Peyer's patch (tissue), 4 donors: ENCODE measurements at places on chromosomes 16 and 17. TPM values are rescaled to one million over a fixed set of nuclear protein-coding genes. Genes with fewer than 3 reads are reported as not detected.

KRT33A gene
- total RNA-seq: not detected

GCGR gene
- 1.1 TPM for total RNA-seq

RAP1GAP2 gene
- 60.2 TPM for total RNA-seq

DNA sequence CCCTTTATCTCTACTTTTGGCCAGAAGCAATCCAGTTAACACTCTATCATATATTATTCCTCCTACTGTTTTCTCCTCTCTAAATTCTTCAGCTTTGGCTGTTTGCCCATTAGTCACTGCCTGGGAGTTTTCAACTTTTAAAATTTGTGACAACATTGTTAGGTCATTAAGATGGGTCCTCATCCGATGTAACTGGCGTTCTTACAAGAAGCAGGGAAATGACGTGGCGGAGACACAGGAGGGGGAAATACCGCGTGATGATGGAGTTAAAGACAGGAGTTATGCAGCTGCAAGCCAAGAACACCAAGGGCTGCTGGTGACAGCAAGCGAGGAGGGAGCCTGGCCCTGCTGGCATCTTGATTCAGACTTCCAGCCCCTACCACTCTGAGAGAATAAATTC lies 34.8 kb upstream of the CPHXL start:
- peak overlapping the region; percentile 48 for H3K27ac ChIP-seq
- no peak for DNase-seq
- H3K4me1 ChIP-seq: no peaks in the 10 kb centered on the region
- no peak overlapping the region for H3K4me3 ChIP-seq

GRCh38 chr16:30562021-30562420 lies 3.8 kb upstream of the ZNF764 start:
- H3K4me3 ChIP-seq: peak overlapping the region; percentile 48
- peak; percentile 73 for DNase-seq
- H3K27ac ChIP-seq: peak overlapping the region; percentile 68
- H3K27me3 ChIP-seq: no peaks in the 10 kb centered on the region
- no peaks in the 10 kb centered on the region for H3K36me3 ChIP-seq

DNA sequence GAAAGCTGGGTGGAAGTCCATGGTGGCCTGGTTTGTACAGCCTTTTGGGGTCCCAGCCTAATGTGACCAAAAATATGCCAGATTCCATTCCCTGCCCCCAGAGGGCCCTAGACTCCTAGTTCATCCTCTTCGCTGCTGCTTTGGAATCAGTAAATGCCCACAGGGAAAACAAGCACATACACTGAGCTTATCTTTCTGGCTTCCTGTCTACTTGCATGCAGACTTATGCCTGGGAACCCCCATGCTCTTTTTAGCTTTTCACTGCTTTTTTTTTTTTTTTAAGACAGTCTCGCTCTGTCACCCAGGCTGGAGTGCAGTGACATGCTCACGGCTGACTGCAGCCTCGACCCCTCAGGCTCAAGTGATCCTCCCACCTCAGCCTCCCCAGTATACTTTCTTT lies 6.2 kb upstream of the CD300LG start:
- DNase-seq: no peak
- H3K4me3 ChIP-seq: no peak overlapping the region

DNA sequence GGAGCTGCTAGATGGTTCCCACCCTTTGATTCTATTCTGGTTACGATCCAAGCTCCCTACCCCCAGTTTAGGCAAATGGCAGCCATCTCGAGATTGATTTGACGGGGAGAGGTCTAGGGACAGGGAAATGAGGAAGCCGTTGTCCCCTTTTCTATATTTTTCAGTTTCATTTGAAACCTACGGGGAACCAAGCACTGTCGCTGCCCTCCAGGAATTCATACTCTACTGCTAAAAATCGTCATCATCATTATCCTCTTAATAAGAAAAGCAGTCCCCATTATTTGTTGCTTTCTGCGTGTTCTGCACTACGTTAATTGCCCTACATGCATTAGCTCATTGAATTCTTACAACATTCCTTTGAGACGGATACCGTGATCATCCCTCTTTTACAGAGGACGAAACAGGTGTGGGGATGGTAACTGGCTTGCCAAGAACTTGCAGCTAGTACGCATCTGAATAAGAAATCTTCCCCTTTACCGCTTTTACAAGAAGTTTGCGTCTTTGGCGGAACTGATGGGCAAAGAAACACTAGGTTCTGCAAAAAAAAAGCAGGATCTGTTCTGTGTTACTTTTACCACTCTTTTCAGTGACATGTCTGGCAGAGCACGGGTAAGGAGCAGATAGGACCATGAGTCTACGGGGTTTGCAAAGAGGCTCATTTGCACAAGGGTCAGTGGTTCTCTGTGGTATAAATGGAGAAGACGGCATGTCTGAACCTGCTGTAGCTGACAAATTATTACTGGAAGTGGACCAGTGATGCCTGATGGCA lies 1.1 kb downstream of the CCP110 start:
- H3K36me3 ChIP-seq: peaks cover 16% of the 10 kb centered on the region
- peak overlapping the region; percentile 77 for H3K4me3 ChIP-seq
- DNase-seq: no peak
- no peaks in the 10 kb centered on the region for H3K27me3 ChIP-seq
- peaks cover under 1% of the 10 kb centered on the region for H3K4me1 ChIP-seq
- H3K27ac ChIP-seq: peak overlapping the region; percentile 41

DNA sequence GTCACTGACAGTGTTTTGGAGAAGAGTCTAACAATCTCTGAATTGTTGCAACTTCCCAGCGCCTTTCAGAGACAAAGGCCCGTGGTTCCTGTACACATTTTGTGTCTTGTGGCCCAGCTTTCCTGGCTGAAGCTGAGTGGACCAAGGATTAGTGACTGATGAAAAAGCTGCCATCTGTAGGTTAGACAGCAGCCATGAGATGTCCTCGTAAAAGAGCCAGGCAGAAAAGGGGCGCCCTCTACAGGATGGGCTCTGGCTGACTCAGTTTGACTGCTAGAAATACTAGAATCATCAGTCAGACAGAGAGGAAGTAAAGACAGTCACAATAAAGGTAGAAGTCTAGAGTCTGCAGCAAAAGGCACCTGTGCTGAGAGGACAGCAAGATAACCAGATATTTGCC lies 26.5 kb upstream of the NF1 start:
- peak overlapping the region; percentile 82 for H3K27ac ChIP-seq
- no peak overlapping the region for H3K4me3 ChIP-seq
- peak; percentile 83 for DNase-seq
- H3K4me1 ChIP-seq: no peaks in the 10 kb centered on the region
